Left ventricle myocardium inferior (tissue), 1 donor: ENCODE measurements at places on chromosomes 3 and 15. TPM values are rescaled to one million over a fixed set of nuclear protein-coding genes. Genes with fewer than 3 reads are reported as not detected.

Gene CPLX3
- 1.2 TPM for total RNA-seq

Gene GOLGA8S
- 0.33 TPM for total RNA-seq

Gene SEMA7A
- total RNA-seq = 1.5 TPM

Gene TMEM266
- total RNA-seq = not detected

Gene FXR1
- 276 TPM for total RNA-seq

Gene CIB1
- total RNA-seq = 69.6 TPM
